ENCODE measurements at places on chromosomes 5 and 9.

- DNase-seq = no peak
Measured at GRCh38 chr9:27131731-27132130, 22.7 kb downstream of the TEK start.

DNA sequence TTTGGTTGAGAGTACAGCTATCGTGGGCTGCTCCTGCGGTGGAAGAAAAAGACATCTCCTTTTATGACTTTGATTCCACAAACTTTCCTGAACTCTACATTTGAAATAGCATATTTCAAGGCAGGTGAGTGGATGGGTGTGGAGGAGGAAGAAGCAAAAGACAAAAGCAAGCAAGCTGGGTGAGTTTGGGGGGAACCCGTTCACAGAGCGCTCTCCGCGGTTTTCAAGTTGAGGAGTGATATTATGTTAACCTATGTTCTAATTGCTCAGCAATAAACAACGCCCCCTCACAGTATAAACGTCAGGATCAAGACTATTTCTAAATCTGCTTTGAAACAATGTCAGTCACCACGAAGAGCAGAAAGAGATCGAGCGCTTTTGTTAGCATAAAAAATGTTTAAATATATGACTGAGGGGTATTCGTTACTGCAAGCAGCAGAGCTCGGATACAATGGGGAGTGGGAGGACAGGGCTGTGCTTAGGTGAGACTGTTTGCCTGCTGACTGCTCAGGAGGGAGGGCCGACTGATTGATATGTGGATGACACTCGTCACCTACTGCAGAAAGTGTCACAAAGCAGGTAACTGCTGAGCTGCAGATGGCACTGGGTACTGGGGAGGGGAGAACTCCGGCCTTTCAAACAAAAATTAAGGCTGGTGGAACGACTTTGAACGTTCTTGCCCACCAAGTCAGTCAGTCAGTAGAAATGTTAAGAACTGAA is 236.5 kb downstream of the DRD1 start:
- DNase-seq = no peak

- DNase-seq = no peak
Measured at GRCh38 chr5:173041881-173042762, 14.0 kb upstream of the CREBRF start.

DNA sequence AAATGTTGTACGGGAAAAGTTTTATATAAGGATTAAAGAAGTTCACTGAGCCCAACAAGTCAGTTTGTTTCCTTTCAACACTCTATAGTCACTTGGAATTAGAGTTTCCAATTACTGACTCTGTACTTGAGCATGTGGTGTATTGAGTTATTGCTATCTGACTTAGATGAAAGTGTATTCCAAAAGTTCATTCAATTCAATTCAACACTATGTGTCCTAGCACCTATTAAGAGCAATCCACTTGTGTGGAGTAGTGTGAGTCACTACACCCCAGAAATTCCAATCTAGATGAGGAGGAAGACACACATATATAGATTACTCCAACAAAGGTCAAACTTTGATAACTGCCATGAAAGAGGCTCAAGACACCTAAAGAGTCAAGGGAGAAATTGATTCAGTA is 98.2 kb upstream of the SLCO6A1 start:
- no peak for DNase-seq

DNA sequence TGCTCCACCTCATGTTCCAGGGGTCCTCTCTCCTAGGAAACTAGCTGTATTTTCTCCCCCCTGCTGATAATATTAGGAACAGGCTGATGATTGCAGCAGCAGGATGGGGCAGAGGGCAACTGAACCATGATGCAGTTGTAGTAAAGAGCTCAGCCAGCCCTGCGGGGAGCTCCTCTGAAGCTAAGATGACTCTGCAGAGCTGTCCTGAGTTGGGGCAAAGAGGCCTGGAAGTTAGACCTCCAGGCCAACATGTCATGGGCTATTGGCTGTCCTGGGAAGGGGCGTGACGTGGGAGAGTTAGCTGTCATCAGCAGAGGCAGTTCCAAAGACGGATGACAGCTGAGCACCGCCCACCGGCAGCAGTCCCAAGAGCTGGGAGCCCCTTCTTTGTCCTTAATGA is 6.6 kb upstream of the FBP1 start:
- no peak for DNase-seq

GRCh38 chr5:113989278-113989912 is 372.5 kb upstream of the KCNN2 start:
- DNase-seq = no peak

DNA sequence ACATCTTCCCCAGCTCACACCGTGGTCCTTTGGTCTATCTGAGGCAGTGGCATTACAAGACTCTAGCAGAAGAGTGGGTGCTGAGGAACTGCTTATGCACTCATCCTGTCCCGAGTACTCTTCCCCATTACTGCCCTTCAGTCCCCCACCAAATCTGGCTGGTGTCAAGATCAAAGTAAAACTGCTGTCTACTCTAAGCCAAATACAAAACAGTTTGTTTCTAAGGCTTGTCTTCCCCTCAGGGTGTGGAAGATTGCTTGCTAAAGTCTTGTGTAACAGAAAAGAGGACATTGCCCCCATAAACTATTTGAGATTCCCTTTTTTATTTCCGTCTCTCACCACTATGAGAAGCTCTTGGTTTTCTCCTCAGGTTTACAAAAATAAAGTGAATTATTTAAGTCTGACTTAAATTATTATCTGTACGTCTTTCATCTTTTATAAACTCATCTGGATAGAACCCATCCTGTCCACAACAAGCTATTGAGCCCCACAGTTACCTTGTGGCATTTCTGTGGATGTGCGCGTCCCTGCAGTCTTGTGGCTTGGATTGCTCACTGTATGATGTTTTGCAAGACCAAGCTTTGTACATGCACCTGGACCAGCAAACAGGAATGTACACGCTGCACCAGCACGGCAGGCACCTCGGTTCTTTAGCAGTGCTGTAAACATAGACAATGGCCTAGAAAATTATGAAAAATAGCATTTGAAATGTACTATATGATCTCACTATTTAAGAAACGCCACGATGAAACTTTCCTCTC is 61.0 kb downstream of the CYSTM1 start:
- DNase-seq = no peak

DNA sequence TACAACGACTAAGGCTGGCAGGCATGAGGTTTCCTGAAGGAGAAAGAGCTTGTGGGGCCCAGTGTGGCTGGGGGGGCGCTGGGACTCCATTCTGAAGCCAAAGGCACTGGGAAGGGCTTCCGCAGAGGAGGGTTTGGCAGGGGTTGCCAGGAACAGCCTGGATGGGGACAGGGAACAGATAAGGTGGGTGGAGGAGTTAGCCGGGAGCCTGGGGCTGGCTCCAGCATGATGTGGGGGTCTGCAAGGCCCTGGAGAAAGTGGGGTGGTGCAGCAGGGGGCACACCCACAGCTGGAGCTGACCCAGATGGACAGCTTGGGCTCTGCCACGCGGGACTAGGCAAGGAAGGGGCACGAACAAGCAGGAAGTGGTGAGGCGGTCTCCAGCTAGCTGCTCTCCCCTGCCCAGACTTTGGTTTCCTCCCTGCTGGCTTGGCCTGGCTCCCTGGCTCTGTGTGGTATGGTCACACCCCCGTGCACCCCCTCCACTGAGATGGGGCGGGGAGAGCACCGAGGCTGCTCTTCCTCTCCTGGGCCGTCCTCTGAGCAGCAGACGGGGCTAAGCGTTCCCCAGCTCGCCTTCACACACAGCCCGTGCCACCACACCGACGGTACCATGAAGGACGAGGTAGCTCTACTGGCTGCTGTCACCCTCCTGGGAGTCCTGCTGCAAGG is at the start of gene LTC4S:
Gene LTC4S (plus strand): TSS at position 519 of the 672 bp plus-strand sequence. CDS start 95 bp downstream, at position 614.
- no peak for DNase-seq

GRCh38 chr5:179516221-179516620 is 34.1 kb upstream of the RUFY1 start:
- DNase-seq = no peak

DNA sequence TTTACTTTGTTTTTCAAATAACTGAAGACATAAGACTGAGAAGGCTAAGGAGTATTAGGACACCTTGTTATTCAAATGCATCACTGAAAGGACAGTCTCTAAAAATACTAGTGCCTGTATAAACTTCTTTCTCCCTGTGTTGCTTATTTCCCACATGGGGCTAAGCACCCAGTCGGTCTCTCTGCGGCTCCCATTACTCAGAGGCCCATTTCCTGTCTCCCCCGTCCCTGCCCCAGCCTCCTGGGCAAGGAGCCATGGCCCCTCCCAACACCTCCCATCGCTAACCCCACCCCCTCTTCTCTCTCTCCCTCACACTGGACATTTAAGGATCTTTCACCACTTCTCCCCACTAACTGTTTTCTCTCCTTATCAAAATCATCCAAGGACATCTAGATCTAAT is 81.9 kb downstream of the EBF1 start:
- no peak for DNase-seq

GRCh38 chr5:88298425-88298824 is 29.8 kb upstream of the TMEM161B start:
- DNase-seq = no peak

GRCh38 chr5:147949711-147950573 is 43.6 kb upstream of the C5orf46 start:
- no peak for DNase-seq

DNA sequence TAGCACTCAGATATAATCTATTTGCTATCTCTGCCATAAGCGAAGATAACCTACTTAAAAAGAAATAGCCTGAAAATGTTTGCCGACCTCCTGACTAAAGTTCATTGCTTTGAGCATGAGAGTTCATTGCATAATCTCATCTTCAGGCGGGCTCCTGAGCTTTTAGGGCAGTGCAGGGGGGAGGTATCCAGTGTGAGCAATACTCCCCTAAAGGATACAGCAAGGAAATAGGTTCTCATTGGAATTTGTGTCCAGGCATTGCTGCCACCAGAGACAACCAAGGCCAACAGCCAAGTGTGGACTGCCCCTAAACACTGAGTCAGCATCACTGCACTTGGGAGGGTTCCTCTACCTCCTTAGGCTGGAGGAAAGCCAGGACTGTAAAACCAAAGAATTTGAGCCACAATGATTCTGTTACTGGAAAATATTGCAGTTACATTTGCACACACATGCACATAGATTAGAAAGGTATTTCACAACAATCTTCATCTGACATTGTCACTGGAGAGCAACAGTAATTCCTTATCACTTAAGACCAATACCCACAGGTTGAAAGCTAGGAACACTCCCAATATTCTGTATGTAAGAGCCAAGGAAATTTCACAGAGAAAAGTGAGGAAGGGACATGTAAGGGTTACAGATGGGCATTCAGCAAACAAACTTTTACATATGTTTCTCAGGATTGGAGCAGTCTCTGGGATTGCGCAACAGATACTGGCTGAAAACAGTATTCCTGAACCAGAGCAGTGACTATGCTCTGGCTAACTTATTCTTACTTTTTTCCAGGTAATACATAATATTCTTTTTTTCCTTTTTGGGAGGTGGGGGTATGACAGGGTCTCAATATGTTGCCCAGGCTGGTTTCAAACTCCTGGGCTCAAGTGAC is 98.6 kb upstream of the TLE1 start:
- no peak for DNase-seq

Data from activated CD8-positive, alpha-beta memory T cell treated with anti-CD3 and anti-CD28 coated beads for 1 hour (primary cell).